ENCODE measurements at places on chromosomes 7 and 10. TPM values are rescaled to one million over a fixed set of nuclear protein-coding genes. Genes with fewer than 3 reads are reported as not detected.

DNA sequence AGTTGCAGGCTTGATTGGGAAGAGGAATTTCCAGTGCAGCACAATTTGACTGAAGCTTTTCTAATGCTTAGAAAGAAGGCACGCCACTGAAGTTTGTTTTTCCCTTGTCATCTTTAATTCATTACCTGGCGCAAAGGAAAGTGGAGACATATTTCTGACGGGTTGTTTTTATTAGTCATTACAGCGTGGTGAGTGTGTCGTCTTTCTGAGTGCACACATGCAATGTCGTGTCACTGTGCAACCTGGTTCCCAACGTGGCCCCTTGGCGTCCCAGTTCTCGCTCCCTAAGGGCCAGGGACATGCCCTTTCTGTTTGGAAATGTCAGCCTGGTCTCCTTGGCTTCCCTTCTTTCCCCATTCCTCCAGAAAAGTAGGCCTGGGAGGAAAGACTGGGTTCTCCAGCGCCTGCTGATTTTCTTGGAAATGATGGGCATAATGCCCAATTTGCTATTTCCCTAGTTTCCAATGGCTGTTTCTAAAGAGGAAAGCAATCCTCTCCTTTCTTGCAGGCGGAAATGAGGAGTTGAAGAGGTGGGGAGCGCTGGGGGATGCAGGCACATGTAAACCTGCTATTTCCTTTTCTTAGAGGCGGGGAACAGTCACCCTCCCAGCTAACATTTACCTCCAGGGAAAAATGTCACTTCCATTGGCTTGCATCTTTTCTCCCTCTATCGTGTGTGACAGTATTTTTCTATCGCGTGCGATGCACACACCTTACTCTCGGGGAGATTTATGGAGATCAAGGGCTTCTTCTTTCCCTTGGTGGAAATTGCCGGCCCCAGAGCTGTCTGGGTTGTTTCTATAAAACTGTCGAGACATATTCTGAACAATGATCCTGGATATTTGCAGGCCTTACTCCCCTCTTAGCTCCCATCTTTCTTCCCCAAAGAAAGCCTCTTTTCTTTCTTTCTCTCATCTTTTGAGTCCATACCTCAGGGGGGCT lies 249.8 kb downstream of the ARHGAP12 start:
- no peak for DNase-seq

HOXA6 gene
- 1.7 TPM for total RNA-seq

PTPRN2 gene
- total RNA-seq: 7.4 TPM

TAS2R40 gene
- not detected for total RNA-seq

- no peak for DNase-seq
Measured at GRCh38 chr10:28331841-28332240, 29.0 kb upstream of the MPP7 start.

NUDT13 gene
- 2.9 TPM for total RNA-seq

DNA sequence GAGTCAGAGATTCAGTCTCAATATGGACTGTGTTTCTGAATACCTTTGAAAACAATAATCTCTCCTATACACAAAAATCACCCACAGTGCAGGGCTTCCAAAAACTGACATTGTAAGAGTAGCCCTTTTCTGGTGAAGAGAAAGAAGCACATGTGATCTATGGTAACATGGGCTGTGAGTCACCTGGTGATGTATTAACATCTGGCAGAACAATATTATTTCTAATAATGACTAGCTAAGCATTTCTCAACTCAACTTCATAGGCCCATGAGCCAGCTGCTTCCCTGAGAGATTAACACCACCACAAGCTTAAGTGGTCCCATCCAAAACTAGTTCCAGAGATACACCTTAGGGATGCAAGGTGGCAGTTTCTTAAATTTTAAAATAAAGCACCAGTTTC lies 331.0 kb upstream of the NRP1 start:
- no peak for DNase-seq

TUBAL3 gene
- total RNA-seq: not detected

DNA sequence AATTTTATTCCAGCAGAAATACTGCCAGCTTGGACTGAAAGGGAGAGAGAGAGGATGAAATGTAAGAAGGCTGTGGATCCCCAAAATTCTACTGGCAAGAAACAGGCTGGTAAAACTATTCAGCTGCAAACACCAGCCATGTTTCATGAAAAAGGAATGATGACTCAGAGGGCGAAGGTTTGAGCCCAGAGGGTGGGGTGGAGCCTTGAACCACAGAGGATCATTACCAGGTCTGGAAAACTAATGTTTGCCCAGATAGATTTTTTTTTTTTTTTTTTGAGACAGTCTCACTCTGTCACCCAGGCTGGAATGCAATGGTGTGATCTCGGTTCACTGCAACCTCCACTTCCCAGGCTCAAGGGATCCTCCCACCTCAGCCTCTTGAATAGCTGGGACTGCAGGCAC lies 41.7 kb upstream of the NRF1 start:
- no peak for DNase-seq

GRCh38 chr10:35339942-35340341 lies 3.6 kb downstream of the CCNY start:
- no peak for DNase-seq

All from vagina (tissue), 2 donors.